Stimulated activated CD8-positive, alpha-beta memory T cell treated with anti-CD3 and anti-CD28 coated beads, Interleukin-15, amount 100 ng/mL, for 24 hours (primary cell): ENCODE measurements at places on chromosomes 12 and 14.
A peak's percentile ranks its signal among the peaks of the same experiment; 100 is the strongest.

DNA sequence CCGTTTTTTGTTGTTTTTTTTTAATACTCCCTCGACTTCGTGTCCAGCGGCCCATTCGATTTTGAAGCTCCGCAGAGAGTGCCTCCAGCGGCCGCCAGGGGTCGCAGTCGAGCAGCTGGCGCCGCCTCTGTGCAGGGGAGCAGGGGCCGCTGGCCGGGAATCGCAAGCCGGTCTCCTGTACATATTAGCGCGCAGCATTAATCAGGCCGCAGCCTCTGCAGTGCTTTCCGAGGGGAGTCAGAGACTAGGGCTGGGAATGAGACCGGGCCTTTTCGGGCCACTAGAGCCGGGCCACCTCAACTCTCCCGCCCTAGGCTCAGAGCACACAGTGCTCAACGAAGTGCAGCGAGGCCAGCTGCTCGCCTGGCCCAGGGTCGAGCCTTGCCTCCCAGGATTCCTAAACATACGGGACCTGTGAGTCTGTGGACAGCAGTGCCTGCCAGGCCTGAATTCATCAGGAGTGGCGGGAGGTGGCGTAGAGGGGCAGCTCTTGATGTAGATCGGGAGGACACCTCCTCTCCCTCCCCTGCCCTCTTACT lies 81.8 kb downstream of the EMP1 start:
- peak; percentile 58 for DNase-seq

DNA sequence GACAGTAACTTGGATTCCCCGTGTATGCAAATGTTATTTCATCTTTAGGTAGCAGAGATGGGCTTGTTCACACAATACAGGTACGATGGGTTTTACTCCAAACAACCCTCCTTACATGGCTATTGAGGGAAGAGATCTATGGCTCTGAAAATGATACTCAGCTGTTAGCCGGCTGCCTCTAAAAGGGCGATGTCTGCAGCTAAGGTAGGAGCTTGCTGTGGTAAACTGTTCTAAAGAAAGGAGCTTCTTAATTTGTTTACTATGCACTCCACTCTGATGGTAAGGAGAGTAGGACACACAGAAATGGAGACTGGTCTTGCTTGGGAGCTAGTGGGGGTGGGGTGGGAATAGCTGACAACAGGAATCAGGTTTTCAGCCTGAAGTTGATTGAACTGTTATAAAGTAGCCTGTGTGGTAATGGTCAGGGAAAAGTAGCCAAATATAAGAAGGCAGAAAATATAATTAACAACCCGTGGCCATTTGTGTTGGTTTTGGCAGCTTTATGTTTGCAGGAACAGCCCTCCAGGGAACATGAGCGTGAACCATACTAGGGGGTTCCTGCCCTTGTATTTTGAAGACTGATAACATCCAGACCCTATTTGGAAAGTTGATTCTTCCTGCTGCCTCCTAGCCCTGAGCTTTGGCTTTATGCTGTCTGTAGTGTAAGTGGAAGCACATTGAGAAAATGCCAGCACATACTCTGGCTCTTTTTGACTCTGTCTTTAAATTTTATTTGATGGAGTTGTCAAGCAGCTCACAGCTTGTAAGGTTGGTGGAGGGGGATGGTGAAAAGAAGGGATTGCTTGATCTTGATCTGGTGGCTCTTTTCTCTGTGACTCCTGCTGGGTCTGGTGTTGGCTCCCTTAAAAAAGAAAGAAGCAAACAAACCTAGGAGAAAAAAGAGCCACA lies 929.8 kb downstream of the DIO2 start:
- no peak for DNase-seq

GRCh38 chr14:93331728-93332396 lies 974 bp downstream of the BTBD7 start:
- no peak for DNase-seq

GRCh38 chr14:93537951-93538350 lies 107.2 kb downstream of the UNC79 start:
- DNase-seq: no peak
